Upper lobe of left lung (tissue), 6 donors: ENCODE measurements at places on chromosomes 7 and 10.

DNA sequence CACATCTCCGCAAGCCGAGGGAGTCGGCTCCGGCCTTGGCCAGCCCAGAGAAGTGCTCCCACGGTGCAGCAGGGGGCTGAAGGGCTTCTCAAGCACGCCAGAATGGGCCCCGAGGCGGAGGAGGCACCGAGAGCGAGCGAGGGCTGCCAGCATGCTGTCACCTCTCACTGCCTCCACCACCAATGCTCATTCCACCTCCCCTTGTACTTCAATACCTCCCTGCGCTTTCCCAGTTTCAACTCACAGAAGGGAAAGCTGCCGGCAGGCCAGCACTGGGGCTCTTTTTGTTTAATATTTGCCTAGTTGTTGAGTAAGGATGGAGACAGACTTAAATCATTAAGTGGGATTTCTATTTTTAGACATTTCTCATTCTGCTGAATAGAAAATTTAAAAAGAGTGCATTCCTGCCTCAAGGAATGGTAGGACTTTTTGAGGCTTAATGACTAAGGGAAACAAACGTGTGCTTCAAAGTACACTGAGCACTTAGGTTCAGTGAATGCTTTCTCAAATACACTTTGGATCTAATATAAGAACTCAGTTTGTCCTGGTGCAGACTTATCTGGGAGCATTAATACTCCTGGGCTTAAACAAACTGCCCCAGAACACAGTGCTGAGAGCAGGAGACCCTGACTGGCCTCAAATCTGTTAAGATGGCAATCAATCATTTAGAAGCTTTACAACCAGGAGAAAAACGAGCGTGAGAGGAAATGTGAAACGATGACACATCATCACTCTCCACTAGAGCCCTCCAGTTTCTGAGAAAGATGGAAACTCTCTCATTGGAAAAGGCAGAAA is 131.2 kb downstream of the RALA start:
- no peak for DNase-seq

DNA sequence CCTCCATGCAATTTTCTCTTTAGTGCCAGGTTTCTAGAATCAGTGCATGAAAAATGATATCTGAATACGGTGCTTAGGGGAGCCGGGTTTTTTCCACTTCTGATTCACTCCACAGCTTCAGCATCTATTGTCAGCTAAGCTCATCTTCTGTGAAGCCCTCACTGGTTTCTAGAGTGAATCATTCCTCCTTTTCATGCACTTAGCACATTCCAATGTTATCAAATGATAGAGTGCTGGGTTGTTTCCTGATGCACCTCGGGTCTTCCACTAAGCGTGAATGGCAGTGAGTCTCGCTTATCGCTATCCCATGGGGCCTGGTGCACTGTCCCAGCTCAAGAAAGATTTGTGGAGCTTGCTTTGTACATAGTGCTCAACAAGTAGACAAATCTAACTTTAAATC is 170.9 kb upstream of the RHEB start:
- DNase-seq: no peak

DNA sequence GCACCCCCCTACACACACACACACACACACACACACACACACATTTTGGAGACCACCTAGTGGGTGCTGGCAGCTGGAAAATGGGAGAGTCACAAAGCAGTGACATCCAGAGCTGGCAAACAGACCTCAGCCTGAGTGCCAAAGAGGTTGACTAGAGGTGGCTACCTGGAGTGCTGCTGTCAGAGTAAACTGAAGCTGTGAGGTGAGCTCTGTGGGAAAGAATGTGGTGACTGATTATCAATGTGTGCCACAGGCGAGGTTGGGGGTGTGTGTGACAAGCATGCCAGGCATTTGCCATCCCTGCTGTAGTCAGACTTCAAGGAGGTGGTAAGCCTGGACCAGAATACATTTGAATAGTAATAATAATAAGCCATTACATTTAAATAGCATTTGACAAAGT is 120.6 kb downstream of the SLIT1 start:
- DNase-seq: no peak

GRCh38 chr10:3972460-3973301 is 187.7 kb upstream of the KLF6 start:
- no peak for DNase-seq

GRCh38 chr10:117980216-117980615 is 66.5 kb downstream of the RAB11FIP2 start:
- no peak for DNase-seq

DNA sequence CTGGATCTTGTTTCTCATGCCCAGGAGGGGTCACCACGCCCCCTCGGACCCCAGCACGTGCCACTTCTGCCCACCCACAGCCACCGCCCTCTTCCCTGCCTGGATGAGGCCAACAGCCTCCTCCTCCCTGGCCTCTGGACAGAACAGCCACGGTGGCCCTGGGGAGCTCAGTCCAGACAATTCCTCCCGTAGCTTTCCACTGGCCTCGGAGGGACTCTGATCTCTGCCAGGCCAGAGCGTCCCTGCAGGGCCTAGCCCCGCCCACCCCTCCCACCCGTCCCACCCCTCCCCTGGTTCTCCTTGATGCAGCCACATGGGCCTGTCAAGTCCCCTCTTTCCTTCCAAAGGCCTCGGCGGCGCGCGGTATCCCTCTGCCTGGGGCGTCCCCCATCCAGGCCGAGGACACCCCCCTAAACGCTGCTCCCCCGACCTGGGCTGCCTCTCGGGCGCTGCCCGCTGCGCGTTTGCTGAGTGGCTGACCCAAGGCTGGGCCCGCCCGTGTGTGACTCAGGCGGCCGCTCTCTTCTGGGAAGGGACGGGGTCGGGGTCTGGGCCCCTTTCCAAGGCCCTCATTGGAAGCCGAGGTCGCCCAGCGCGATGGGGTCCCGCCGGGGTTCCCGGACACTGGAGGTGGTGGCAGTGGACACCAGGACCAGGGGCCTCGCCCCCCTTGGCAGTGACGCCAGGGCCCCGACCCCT is 557 bp downstream of the TMEM120A start:
- peak; percentile 65 for DNase-seq

GRCh38 chr10:93410697-93411348 is 71.3 kb downstream of the MYOF start:
- no peak for DNase-seq

GRCh38 chr7:66296-66695 is 126.1 kb upstream of the FAM20C start:
- DNase-seq: no peak

GRCh38 chr10:33327751-33328150 is 6.7 kb downstream of the NRP1 start:
- no peak for DNase-seq

DNA sequence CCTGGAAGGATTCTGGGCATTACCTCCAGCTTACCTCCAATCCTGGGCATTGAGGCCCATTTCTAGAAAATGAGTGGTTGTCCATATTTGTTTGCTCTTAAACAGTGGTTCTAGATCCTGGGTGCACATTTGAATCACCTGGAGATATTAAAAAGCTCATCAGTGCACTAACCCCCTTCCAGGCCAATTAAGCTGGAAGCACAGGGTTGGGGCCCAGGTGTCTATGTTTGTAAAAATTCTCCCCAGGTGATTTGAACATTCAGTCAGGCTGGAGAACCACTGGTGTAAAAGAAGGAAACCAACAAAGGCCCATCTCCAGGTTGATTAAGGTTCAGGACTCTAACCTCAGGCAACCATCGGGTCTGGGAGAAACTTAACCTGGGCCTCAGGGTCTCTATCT is 102.6 kb upstream of the NANOS1 start:
- DNase-seq: no peak

DNA sequence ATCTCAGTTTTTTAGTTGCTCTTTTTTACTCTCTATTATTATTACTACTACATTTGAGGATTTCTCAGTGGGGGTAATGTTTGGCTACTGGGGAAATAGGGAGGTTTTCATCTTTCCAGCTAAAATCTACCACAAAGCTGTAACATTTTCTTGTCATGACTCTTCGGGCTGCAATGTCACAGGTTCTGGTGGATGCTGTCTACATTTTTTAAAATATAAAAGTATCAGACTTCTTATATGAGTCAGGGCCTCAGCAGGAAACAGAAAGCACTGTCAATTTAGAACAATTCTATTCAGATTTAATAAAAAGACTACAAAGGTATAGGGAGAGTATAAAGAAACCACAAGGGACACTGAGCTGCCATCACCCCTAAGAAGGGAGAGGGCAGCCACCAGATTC is 61.6 kb downstream of the DNAJC12 start:
- DNase-seq: no peak

DNA sequence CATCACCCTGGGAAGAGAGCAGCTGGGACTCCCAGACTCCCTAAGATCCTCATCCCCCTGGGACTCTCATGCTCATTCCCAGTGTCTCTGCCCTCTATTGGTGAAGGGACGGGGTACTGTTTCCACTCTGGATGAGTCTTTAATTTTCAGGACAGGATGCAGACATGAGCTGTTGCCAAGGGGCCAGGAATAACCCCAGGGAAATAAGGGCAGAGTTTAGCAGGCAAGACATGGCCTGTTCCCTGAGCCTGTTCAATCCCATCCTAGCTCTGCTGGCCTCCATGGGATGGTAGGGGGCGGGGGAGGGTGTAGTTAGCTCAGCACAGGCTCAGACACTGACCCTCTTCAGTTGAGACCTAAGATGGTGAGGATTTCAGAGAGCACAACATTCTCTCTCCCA is 14.0 kb downstream of the C10orf105 start:
- no peak for DNase-seq

- peak; percentile 44 for DNase-seq
These were observed 61.5 kb downstream of the VIPR2 start for GRCh38 chr7:159083001-159083697.

- DNase-seq: peak; percentile 86
These were observed 1.2 kb upstream of the TFR2 start for GRCh38 chr7:100642534-100642907.

DNA sequence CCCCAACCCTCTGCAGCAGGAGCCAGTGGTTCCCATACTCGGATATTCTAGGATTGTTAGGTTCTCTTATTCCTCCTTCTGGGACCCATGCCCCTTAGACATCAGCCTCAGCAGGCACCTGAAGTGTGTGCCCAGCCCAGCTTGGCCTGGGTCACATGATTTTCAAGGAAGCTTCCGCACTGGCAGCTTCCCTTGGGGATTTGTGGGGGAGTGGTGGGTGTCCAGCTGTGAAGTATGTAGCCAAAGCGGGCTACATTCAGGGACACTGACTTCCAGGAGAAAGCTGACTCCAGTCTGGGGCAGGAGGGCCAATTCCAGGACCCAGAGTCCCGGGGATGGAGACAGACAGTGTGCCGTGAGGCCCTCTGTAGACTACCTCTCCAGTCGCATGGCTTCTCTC is 1.3 kb downstream of the LDB1 start:
- DNase-seq: peak; percentile 76

DNA sequence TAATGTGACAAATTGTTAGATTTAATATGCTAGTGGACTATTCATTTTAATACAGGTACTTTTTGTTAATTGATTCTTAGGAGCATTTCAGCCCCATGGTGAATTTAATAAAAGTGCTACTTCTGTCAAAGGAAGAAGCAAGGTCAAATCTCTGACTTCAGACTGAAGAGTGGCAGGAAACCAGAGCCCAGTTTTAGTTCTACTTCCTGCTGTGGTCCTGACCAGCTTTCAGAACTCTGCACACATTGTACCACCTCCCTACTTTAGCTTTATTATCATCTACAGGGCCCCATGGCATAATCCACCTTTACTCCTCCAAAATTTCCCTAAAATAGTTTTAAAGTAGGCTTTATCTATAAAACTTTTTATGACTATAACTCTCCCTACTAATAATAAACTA is 33.7 kb downstream of the CTTNBP2 start:
- no peak for DNase-seq

DNA sequence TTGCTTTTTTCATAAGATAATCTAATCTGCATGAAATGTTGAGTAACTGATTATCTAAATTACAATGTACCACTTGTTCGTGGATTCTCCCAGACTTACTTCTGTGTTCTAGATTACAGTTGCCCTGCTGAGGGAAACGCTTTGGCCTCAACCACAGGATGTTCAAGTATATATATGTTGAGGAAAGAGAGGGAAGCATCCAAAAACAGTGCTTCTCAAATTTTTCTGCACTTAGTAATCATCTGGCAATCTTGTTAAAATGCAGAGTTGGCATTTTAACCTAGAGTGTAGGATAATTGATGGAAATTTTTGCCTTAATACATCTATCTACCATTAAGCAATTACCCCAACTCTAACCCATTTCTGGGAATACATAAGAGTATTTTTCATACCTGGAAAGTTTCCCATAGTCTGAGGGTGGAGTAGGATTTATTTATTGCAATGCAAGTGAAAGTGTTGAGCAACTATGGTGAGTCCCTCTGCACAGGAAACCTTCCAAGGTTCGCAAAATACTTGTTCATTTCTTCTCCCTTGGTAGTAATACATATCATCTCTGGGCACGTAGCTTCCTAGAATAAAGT is 59.6 kb upstream of the C1GALT1 start:
- DNase-seq: no peak

DNA sequence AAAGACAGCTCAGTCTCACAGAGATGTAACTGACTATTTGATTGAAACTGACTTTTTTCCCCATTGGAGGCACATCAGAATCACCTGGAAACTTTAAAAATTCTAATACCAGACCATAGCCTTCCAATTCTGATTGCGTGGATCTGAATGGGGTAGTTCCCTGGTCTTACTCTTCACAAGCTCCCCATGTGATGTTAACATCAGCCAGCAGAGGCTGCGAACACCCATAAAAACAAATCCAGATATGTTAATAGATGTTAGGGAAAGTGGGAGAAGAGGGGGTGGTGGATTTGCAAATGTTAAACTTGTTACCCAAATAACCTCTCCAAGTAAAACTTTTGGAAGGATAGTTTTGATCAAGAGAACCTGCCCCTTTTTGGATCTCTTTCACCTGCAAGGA is 1133.4 kb downstream of the CNTNAP2 start:
- DNase-seq: no peak

DNA sequence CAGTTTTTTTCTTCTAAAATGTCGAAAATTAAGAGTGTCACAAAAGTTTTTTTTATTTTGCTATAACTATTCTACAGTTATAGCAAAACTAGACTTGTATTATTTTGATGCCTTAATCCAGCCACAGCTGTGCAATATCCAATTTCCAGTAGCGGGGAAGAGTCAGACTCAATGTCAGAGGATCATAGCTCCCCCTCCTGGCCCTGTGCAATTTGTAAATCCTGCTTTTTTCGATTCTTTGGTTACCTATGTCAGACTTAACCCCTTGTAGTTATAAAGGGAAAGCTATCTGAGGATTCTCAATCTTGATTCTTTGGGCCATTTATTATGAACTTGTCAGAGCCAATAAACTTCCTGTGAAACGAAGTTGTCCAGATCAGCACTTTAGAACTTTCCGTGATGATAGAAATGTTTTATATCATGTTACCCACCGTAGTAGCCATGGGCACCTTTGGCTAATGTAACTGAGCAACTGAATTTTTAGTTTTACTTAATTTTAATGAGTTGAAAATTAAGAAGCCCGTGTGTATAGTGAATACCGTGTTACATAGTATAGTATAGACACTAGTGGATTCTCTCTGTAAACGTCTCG is 87.7 kb upstream of the PRKCQ start:
- DNase-seq: no peak
